B cell (primary cell): ENCODE measurements at places on chromosomes 5 and 9.

GRCh38 chr5:77645158-77645994 is 6.9 kb upstream of the OTP start:
- peak; percentile 76 for DNase-seq

DNA sequence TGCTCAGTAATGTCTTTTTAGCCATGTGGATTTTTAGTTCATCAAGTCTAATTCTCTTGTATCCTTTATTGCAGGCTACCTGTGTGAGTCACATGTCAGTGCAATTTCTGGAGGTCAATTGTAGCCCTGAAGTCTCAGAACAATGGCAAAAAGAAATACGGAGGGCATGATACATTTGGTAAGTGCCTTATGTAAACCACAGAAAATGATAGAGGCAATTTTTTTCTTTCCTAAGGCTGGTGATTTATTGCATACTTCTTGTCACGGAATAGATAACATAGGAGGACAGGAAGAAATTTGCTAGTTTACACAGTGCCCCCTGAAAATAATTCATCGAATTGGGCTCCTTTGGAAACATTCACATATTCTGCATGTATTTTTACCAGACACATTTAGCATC is 235.9 kb downstream of the DMRTA1 start:
- DNase-seq = no peak

GRCh38 chr5:53127107-53127506 is 17.6 kb upstream of the MOCS2 start:
- no peak for DNase-seq

- no peak for DNase-seq
These were observed 136.6 kb downstream of the ADAMTS12 start for GRCh38 chr5:33755231-33755630.

- no peak for DNase-seq
These were observed 127.5 kb upstream of the CCNG1 start for GRCh38 chr5:163309914-163310313.

DNA sequence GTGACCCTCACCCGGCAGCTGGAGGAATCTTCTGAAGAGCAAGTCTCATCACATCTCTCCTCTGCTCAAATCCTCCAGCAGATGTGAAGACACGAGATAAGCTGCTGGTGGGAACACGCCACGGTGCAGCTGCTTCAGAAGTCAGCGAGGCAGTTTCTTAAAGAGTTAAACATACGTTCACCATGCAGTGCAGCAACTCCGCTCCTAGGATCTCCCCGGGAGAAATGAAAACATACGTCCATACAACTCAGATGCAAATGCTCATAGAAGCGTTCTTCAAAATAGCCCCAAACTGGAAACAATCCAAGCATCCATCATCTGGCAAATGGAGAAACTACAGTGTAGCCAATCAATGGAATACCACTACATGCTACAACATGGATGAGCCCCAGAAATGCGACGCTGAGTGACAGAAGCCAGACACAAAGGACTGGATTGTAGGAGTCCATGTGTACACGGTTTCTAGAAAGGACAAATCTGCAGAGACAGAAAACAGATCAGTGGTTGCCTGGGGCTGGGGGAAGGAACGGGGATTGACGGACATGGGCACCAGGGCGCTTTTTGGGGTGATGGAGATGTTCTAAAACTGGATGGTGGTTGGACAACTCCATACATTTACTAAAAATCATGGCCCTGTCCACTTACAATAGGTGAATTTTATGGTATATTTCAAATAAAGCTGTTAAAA is 150.6 kb downstream of the COL23A1 start:
- DNase-seq = no peak
